H9 (cell line): ENCODE measurements at places on chromosomes 3 and 15.

- DNase-seq = no peak
These were observed 1092.0 kb downstream of the NAALADL2 start for GRCh38 chr3:175951047-175951694.

- DNase-seq = no peak
These were observed 26.8 kb downstream of the GALK2 start for GRCh38 chr15:49196856-49197255.

DNA sequence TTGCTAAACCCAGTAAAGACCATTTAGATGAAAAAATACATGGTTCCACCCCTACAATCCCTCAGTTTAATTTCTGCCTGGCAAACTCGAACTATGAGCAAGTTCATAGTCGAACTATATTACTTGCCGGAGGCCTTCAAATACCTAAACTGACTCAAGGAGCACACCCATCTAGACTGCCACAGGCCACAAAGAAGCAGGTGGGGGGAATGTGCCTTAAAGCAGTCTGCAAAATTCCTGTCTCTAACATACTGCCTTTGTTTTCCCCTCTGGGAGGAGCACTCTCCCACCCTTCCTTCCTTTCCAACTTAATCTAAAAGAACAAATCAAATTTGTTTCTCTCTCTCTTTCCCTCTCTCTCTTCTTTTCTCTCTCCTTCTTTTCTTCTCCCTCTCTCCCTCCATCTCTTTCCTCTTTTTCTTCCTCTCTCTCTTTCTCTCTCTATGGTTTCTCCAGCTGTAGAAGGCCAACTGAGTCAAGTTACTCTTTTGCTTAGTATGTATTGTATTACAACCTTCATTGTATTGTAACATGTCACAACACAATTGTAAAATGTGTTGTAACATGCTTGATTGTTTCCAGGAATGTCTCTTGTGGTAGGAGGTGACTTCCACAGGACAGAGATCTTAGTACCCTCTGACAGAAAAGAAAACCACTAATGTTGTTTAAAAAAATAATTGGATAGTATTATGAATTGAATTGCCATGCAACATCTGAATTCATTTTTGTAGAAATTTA lies 496.3 kb downstream of the ROBO2 start:
- DNase-seq = peak; percentile 43

GRCh38 chr3:135118792-135119191 lies 323.7 kb downstream of the EPHB1 start:
- no peak for DNase-seq

DNA sequence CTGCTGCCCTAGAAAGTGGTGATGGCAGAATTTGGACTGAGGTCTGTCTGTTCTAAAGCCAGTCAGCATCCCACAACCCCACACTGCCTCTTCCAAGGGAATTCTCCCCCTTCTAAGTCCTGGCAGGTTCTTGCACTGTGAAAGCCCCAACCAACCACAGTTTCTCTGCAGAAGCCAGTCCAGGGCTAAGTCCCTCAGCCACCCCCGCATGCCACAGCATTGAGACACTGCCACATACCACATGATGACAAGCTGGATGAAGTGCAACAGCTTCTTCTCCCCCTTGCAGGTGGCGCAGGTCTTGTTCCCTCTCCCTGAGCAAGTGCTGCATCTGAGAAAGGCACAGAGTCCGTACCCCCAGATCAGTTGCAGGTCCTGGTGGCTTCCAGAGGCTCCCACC lies 18.6 kb downstream of the SSUH2 start:
- DNase-seq = no peak

DNA sequence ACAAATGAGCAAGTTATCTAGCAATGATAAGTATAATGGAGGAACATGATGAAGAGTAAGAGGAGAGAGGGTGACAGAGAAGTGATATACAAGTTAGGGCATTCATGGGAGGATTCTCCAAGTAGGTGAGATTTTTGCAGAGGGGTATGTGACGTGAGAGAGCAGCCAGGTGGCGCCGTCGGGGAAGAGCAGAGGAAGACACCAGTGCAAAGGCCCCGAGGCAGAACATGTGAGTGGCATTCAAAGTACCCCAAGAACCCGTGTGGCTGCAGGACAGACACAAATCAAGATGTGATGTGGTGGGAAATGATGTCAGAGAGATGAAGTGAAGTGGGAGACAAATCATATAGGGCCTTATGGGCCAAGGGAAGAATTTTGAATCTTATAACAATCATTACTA lies 81.8 kb upstream of the GRM7 start:
- DNase-seq = no peak

GRCh38 chr3:77242371-77242770 lies 202.5 kb downstream of the ROBO2 start:
- no peak for DNase-seq

- peak; percentile 37 for DNase-seq
These were observed 32.3 kb downstream of the C3orf62 start for GRCh38 chr3:49244581-49245205.

DNA sequence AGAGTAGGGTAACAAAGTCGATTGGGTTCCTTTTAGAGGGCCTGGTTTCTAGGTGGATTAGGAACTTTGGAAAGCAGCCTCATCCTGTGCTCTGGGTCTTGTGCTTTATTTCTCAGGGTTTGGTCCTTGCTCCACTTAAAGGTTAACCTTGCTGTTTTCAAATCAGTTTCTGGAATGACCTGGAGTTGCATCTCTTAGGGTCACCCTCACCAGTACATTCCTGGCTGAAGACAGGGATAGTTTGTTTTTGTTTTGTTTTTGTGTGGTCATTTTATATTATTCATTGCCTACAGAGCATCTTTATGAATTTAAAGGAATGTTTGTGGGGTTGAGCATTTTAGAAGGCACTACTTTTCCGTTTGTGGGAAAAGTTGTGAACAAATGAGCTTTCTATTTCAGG lies 45.5 kb upstream of the ZNF280D start:
- no peak for DNase-seq

GRCh38 chr3:138222942-138223287 lies 35.8 kb downstream of the ARMC8 start:
- DNase-seq = no peak

DNA sequence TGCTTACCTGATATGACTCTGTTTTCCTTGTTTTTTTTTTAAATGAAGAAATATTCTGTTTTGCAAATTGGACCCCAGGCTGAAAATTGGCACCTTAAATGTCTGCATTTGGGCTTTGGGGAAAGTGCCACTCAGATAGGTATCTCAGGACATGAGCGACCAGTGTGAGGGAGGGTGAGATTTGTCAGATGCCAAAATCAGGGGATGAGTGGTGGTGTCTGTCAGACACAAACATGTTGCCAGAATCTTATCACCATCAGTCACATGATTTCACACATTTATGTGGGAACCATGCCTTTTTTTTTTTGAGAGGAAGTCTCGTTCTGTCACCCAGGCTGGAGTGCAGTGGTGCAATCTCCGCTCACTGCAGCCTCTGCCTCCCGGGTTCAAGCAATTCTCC lies 75.6 kb upstream of the OSBPL11 start:
- DNase-seq = no peak

GRCh38 chr3:134136604-134137003 lies 106.9 kb upstream of the SLCO2A1 start:
- DNase-seq = no peak

GRCh38 chr3:150830094-150830681 lies 67.2 kb upstream of the SIAH2 start:
- DNase-seq = peak; percentile 48

DNA sequence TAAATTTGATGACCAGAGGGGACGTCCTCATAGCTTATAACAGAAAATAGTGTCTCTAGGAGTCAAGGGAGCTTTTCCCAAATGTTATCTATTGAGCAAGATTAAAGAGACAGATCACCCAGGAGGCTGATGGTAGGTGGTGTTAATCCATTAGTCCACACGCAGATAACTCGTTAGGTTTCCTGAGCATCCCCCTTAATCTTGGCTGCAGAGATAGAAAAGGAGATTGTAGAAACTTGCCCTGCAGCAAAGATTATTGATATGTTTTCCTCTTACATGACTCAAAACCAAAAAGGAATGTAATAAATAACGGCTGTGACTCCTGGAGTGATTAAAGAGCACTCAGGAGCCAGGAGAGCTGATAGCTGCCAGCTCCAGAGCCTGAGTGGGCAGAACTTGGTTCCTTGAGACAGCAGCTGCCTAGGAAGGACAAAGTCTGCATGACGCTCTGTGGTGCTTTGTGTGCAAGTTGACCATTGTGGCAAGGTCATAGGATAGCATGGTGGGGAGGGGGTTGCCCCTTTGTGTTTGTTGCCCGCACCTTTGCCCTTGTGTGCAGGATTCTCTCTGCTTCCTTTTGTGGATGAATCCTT lies 234.8 kb downstream of the PTPRG start:
- no peak for DNase-seq

- DNase-seq = no peak
These were observed 30.8 kb downstream of the KLHL25 start for GRCh38 chr15:85763673-85764633.

- no peak for DNase-seq
These were observed 12.0 kb downstream of the STARD5 start for GRCh38 chr15:81311752-81312464.

DNA sequence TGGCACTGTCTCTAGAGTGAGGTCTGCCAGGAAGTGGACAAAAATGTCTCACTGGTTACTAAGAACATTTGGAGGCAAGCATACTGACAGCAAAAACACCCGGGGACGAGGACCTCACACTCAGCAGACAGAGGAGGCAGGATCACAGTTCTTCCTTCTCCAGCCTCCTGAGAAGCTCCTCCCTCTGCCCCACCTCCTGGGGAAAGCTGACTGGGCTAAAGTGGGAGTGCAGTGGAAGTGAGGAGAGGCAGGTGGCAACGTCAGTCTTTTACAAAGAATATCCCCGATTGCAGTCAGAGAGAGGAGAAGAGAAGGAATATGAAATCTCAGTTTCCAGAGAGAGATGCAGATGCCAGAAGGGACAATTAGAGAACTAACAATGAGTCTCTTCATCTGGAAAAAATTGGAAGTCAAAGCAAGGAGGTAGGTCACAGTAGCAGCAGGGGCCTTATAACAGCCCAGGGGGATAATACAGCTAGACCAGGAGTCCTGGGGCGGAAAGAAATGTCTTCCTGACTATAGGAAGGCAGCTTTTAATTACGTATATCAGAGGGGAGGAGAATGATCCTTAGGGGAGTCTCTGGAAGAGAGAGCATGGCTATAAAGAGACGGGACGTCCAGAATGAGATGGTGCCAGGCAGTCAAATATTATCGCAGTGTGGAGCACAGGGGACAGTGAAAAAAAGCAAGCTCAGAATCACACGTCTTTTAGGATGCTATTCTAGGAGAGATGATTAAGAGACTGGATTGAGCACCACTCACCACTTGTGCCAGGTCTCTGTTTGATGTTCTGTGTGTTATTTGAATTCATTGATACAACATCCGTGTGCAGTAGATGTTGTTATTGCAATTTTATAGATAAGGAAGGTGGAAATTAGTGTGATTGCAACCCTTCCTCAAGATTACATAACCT lies 47.2 kb downstream of the LEO1 start:
- peak; percentile 57 for DNase-seq

DNA sequence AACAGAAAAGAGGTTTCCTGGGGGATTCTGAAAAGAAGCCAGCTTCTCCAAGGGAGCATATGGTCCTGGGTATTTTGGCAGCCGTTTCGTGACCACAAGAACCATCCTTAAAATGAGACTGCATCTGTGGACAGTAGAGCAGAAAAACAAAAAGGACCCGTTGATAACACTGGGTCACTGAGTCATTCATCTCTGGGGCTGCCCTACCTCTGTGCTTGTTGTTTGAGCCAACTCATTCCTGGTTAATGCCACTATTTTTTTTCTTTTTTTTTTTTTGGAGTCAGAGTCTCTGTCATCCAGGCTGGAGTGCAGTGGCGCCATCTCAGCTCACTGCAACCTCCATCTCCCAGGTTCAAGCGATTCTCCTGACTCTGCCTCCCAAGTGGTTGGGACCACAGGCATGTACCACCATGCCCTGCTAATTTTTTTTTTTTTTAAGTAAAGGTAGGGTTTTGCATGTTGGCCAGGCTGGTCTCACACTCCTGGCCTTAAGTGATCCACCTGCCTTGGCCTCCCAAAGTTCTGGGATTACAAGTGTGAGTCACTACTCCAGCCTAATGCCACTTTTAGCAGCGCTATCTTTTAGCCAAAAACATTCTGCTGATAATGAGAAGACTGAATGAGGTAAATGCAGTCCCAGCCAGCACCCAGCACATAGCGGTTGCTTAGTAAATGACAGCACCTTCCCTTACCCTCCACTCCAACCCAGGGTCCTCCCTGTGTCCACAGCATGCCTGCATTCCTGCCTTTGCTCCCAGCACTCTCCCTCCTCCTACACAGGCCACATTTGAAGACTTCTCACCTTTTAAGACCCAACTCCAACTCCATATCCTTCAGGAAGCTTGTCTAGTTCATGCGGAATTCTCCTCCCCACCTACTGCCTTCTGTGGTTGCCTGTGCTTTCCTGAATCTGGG lies 9.1 kb upstream of the ISL2 start:
- no peak for DNase-seq

DNA sequence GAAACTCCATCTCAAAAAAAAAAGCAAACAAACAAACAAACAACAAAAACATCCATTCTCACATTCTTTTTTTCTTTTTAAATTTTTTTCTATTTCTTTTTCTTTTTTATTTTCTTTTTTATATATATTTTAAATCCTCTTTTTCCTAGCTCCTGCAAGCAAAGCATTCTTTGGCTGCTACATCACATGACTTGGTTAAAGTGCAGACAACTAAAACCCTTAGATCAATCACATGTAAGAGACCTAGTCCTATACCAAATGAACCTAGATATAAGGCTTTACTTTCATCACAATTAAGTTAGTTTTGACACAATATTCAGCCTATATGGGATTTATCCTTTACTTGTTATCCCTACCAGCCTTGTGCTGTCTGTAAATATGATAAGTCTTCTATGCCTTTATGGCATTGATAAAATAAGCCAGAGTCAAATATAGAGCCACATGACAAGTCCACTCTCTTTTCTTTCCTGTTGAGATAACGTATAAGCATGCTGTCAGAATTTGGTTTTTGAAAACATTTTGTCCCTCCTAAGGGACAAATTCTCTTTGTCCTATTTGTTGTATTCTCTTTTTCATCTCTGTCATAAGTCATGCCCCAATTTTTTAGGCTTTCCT lies 11.3 kb downstream of the UBR1 start:
- no peak for DNase-seq

DNA sequence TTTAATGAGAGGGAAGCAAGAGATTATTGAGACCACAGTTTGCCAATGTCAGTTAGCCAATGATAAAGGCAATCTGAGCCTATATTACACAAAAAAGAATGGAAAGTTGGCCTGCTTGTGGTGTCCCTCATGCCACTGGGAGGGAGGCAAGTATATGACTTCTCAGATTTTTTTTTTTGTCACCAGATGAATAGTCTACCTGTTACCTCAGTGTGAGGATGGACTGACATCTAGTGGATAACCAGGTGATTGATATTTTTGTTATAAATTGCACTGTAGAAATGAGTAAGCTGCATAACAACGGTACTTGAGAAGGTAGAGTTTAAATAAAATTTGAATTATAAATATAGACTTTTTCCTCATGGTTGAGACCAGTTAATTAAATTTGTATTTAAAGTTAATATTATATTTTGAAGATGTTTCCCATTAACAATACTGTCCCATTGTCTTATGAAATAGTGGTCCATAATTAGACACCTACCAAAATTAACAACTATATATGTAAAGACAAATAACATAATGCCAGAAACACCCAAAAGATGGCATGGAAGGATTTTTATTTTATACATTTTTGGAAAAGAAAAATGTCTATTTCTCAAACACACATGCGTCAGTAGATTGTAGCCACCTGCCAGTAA lies 237.8 kb upstream of the GADL1 start:
- DNase-seq = no peak

- DNase-seq = peak; percentile 21
These were observed 129.8 kb upstream of the MEF2A start for GRCh38 chr15:99435877-99436541.
